A549 treated with GW870086 at 1 μM for 4 hours (cell line): ENCODE measurements at places on chromosomes 2 and 18. TPM values are rescaled to one million over a fixed set of nuclear protein-coding genes. Genes with fewer than 3 reads are reported as not detected.

SF3B1 gene
- total RNA-seq = 123 to 175 TPM (median 131 TPM) in 5 replicates

CENPA gene
- total RNA-seq = 39.4 to 55.7 TPM (median 51.1 TPM) in 5 replicates

AP1S3 gene
- 20.2 to 38.9 TPM (median 27.7 TPM) in 5 replicates for total RNA-seq

SLC35G4 gene
- total RNA-seq = not detected in 5 replicates

TNS1 gene
- 12.4 to 26.9 TPM (median 19.2 TPM) in 5 replicates for total RNA-seq

RUFY4 gene
- total RNA-seq = 0.23 TPM in 1 of 5 replicates, not detected in the others
